ENCODE measurements at places on chromosomes 5 and 9.

GRCh38 chr9:136058084-136058483 lies 37.0 kb downstream of the NACC2 start:
- no peak for DNase-seq

DNA sequence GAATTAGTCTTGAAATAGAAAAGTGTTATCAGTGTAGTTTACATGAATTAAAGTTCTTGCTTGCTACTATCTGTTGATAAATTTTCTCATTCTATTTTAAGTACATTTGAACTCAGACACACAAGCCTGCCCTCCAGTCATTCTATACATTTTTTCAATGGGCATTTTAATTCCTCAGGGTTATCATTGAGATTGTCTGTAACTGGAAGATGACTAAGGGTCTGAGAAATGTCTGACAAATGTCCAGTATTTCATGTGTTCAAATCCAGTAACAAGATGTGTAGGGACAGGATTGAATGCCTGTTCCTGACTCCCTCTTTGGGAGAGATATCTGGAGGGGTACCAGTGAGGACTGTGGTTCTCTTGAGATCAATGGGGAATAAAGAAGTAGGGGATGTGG lies 223.9 kb upstream of the ADAMTSL1 start:
- no peak for DNase-seq

DNA sequence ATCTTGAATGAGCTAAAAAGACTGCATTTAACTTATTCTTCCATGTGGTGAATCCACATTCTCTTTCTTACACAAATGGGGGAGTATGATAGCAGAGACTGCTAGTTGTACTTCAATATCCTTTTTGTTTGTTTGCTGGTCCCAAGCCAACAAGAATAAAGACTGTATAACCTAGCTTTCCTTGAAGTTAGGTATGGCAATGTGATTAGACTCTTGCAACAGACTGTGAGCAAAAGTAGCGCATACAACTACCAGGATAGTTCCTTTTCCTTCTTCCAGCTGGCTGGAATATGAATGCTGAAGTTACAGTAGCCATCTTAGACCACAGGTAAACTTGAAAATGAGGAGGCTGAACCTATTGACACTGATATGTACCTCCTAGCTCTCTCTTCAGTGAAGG lies 17.9 kb upstream of the KIF2A start:
- DNase-seq: no peak

GRCh38 chr9:130962418-130963316 lies 23.6 kb upstream of the FIBCD1 start:
- no peak for DNase-seq

- DNase-seq: no peak
These were observed 605.4 kb downstream of the TLE1 start for GRCh38 chr9:81083854-81084512.

GRCh38 chr9:111805830-111806241 lies 11.1 kb upstream of the SHOC1 start:
- no peak for DNase-seq

- DNase-seq: no peak
These were observed 275 bp downstream of the AHRR start for GRCh38 chr5:321726-322251.

GRCh38 chr5:148156609-148157008 lies 11.7 kb upstream of the SPINK14 start:
- DNase-seq: no peak

- DNase-seq: no peak
These were observed 9.8 kb downstream of the PIK3R1 start for GRCh38 chr5:68225188-68225910.

- DNase-seq: no peak
These were observed 17.3 kb upstream of the TGFBI start for GRCh38 chr5:136011414-136012001.

DNA sequence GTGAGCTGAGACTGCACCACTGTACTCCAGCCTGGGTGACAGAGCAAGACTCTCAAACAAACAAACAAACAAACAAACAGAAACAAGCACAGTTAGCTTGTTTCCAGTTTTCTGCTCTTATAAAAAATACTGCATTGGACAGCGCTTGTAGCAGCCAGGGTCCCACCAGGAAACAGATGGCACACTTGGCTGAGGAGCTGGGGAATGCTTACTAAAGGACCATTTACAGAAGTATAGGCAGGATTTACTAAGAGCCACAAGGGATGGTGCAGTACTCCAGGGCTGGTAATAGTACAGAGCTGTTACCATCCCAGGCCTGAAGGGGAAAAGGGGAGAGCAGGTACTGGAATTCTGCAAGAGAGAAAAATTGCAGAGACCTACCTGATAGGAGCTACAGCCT lies 5.2 kb upstream of the ANKS6 start:
- DNase-seq: no peak

- no peak for DNase-seq
These were observed 4.9 kb downstream of the MRPL22 start for GRCh38 chr5:154945695-154946301.

- DNase-seq: no peak
These were observed 156.4 kb downstream of the FAM174A start for GRCh38 chr5:100691548-100691947.

- no peak for DNase-seq
These were observed 3.9 kb downstream of the PPP3R2 start for GRCh38 chr9:101590901-101591300.

DNA sequence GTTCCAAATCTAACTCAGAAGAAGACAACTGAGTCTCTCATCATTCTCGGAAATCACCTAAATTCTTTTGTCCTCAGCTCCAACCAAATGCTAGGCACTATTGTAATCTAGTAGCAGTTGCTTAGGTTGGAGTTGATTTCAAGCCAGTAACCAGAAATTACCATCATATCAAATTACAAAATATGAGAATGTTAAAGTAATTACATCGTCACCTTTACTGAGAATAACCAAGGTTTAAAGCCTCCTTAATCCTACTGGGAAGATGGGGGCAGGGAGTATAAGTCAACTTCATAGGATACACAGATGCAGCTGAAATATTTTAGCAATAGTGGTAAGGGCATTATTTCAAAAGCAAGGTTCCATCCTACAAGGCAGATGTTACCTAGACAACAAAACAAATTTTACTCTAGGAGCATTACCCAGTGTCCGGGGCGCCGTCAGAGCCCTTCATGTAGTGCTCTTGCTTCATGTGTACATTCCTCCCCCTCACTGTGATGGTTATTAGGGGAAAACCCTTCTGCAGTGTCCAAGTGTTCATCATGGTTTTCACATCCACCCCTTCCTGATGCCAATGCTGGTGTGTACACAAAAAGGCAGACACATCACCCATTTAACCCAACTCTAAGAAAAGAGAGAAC lies 19.5 kb downstream of the ERAP1 start:
- DNase-seq: no peak

- DNase-seq: no peak
These were observed 91.7 kb downstream of the TENT4A start for GRCh38 chr5:6804766-6805501.

DNA sequence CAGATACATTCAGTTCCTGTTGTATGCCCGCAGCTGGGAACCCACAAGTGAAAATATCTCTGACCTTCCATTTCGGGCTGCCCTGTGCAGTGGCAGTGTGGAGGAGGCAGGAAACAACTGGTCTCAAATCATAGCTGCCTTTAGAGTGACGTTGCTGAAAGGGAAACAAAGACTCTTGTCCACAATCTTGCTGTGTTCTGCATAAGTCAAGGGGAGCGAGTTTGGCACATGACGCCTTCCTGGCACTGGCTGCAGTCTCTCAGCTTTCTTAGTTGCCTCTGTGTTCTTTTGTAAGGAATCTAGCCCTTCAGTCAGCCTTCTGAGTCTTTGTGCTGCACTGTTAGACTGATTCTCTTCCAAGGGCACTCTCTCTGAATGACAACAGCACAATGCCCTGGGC lies 24.0 kb downstream of the ADAMTS16 start:
- DNase-seq: no peak

DNA sequence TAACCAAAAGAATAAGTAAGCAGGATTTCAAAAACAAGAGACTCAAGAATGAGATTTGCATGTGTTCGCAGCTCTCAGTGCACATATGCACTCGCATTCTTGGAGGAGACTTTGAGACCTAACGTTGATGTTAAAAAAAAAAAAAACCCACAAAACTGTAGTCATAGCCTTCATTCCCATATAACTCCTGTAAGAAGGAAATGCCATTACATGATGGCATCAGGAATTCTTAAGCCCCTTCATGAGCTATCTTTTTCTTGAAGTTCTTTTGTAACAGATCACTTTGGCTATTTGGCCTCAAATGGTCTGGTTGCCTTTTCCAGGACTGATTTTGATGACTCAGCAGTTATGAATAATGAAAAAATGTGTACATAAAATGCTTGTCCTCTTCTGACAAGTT lies 113.8 kb downstream of the ALDH1A1 start:
- DNase-seq: no peak

- no peak for DNase-seq
These were observed 905 bp downstream of the CDK9 start for GRCh38 chr9:127786773-127787104.

GRCh38 chr5:127441799-127442484 lies 75.5 kb upstream of the PRRC1 start:
- no peak for DNase-seq

DNA sequence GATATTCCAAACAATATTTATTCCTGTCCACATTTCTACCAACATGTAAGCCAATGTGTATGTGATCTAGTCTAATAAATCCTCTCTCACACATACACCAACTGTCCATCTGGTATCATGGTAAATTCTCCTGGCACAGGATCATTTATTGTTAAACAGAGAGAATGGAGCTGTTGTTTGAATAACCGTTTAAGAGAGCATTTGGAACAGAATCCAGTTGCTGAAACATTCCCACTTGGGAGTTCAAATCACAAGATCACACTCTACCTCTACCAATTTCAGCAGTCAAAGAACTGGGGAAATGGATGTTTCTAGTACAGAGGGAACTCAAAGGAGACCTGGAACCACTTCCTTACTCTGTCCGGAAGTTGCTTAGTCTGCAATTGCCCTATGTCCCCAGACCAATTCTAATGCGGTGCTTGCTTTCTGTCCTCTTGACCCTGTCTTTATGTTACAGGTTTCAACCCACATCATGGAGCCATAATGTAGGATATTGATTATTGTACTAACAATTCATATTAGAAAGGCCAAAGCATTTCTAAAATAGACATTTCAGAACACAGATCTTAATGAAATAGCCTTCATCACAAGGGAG lies 488.4 kb downstream of the SEMA5A start:
- no peak for DNase-seq

- no peak for DNase-seq
These were observed 93.9 kb downstream of the GALNT10 start for GRCh38 chr5:154284433-154284832.

DNA sequence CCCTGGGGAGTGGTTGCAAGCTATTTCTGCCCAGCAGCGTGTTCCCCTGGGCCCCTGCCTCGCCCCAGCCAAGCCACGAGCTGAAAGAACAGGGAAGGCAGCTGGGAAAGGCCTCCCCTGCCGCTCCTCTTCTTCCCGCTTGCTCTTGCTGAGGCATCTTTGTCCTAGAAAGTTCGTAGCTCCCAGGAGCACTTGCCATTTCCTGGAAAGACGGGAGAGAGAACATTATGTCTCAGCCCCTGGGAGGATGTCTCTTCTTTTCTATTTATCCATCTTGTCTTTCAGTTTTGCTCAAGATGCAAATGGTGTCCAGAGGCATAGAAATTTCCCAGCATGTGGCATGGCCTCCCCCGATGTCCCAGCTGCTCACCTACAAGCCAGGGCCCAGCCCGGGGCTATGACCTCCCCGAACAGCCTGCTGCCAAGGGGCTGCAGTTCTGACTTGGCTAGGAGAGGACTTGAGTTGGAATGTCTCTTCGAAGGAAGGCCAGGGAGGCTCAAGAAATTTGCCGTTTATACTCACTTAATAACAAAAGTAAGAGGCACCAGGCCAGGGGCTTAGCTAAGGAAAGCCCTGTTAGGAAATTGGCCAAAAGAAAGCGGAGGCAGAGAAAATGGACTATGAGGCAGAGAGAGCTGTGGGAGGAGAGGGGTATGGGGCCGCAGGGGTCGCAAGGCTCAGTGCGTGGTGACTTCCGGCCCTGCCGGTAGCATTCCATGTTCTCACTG lies 87.3 kb downstream of the LIFR start:
- no peak for DNase-seq

DNA sequence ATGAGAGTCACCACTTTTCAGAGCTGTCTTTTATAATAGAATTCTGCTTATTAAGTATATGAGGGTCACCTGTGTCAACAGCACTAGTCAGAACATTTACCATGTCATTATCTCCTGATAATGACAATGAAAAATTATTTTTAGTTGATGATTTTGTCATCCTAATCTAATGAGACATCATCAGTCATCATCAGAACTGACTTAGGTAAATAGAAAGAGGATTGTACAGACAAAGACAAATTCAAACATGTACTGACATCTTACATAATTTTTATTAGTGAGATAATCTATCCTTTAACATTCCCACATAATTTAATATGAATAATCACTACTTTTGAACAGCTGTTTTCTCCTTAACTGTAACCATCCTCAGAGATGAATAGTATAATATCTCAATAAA lies 22.6 kb downstream of the CDH9 start:
- DNase-seq: no peak

DNA sequence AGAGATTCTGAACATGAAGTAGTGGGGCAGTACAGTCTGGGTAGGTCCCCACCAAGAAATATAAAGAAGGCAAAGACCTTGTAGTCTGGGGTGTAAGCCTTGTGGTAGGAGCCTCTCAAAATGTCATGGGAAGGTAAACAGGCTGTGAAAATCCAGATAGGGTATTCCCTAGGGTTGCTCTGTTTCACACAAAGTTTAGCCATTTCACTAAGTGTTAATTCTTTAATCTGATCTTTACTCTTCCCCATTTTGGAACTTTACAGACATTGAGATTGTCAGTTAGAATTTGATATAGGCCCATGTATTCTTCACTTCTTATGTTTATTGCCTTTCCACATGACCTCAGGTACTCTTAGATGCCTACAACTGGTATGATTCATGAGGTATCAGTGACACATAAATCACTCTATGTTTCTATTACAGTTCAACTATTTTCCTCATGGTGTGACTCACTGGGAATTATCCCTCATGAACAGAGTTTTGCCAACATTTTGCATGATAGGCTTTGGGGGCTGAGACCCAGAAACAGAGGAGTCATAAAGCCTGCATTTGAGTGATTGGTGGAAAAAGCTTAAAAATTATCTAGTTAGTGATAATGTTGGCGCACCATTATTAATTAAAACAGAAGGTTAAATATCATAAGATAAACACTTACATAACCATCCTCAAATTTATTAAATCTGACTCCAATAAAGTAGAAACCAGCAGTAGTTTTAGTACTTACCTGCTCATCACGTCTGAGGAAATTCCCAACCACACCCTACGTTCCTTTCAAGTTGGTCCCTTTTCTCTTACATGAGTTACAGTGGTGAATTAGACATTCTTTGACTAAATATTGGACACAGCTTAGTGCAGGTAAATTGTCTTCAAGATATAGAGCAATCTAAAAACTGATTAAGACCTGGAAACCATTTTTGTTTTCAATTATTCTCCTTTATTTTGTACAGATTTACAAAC lies 399.8 kb upstream of the MEF2C start:
- DNase-seq: no peak

DNA sequence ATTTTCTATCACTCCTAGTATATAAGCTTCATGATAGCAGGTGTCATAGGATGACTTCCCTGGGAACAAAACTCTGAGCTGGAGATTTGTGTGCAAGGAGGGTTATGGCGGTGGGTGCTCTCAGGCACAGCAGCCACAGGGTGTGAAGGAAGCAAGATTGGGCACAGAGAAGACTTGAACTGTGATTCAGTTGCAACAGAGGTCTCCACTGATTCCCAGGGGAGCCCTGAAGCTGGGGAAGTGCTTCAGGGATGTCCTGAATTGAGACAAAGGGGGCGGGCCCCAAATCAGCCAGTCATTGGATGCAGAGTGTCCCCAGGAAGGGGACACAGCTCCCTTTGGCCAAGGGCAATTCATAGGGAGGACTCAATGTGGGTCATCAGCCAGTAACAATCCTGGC lies 44.4 kb upstream of the ANKRD55 start:
- DNase-seq: no peak
